ENCODE measurements at places on chromosomes 7 and 10.

GRCh38 chr7:148700661-148701064, 2.0 kb downstream of the CUL1 start:
- peak; percentile 92 for DNase-seq

- peak; percentile 91 for DNase-seq
Measured at GRCh38 chr7:65953001-65953720, 28.9 kb downstream of the GUSB start.

DNA sequence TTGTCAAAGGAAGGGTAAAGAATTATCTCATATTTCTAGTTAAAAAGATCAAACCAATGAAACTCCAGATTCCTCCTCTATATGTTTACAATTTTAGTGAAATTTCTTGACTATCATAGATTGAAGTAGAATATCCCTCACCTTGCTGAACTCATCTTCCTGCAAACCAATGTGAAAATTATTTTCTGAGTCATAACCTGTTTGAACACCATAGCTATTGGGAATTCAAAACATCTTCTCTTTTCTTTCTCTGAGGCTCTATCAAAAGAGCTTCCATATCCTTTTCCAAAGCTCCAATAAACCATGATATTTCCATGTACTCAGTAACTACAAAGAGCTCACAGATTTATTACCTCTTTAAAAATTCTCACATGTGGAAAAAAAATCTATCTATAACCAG, 134.3 kb downstream of the DOCK4 start:
- DNase-seq, result no peak

DNA sequence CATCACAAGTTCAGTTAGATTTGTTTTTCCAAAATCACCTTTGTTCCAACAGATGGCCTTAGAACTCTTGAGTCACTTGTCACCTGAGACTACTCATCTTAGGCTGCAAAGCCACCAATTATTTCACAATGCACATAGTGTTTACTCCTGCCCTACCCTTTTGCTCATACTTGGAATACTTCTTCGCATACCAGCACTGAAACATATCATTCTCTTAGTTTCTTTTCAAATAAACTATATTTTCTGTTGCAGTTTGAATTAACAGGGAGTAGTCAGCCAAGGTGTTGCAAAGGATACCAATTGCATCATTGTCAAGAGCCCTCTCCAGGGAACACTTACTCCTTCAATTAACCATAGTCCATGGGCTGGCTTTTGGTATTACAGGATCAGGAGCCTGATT, 71.0 kb downstream of the CASD1 start:
- no peak for DNase-seq

DNA sequence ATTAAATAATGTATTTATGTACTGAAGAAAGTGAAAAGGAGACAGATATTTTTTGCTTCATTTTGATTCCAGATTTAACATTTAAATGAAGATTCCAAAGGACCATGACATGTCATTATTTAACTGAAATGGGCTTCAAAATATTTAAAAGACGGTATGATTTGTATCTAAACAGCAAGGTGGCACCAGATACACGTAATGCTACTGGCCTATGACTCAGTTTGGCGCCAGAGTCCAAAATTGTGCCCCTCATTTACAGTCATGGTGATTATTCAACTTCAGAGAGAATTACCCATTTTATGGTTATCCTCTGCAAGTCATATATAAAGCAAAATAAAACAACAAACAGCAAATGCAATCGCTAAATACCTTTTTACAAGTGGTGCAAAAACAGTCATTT, 94.5 kb downstream of the ETV1 start:
- DNase-seq, result no peak

GRCh38 chr7:122902751-122903495, 16.7 kb upstream of the CADPS2 start:
- peak; percentile 12 for DNase-seq

DNA sequence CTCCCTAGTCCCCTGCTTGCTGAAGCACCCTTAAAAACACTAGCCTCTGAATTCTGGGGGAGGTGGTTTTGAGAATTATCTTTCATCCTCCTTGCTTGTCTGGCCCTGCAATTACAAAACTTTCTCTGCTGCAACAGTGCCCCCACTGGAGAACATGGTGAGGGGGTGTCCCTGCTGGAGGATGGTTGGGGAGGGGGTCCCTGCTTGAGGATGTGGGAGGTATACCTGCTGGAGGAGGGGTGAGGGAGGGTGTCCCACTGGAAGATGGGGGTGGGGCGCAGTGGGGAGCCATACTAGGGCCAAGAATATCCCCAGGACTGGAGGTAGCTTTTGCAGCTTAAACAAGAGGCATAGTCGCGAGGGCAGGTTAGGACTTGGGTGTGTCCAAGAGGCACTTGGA, 3.2 kb upstream of the POLM start:
- peak; percentile 39 for DNase-seq

- no peak for DNase-seq
Measured at GRCh38 chr10:75764974-75765788, 333.8 kb downstream of the LRMDA start.

GRCh38 chr7:139427788-139428187, 55.7 kb downstream of the KLRG2 start:
- no peak for DNase-seq

DNA sequence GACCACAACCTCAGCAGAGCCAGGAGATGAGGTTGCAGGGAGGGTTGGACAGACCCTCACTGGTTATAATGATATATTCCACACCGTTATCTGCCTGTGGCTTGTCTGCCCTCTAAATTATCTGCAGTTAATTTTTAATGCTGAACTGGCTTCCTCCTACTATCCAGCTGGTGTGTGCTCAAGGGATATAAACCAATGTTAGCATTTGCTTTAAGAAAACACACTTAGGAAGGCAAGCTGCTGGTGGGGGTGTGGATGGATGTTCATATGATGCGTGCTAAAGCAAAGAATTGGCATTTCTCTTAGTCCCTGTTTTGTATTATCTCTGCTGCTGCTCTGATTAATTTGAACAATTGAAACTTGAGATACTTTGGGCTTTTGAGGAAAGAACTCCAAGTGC, 132.2 kb upstream of the NPVF start:
- DNase-seq, result no peak

DNA sequence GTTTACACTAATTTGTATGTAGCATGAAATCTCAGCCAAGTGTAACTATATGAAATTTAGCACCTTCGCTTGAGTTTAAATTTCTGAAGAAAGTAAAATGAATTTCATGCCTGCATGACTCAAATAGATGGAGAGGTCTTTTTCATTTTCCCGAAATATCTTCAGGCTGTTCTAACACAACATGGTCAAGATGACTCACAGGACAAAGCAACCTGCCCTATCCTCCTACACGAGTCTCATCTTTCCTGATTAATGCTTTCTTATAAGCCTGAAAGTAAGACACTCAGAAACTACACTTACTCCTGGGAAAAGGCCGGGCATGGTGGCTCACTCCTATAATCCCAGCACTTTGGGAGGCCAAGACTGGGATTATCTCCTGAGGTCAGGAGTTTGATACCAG, 41.2 kb downstream of the CH25H start:
- DNase-seq, result no peak

GRCh38 chr10:122062831-122063674, 74.1 kb downstream of the TACC2 start:
- DNase-seq, result peak; percentile 56

DNA sequence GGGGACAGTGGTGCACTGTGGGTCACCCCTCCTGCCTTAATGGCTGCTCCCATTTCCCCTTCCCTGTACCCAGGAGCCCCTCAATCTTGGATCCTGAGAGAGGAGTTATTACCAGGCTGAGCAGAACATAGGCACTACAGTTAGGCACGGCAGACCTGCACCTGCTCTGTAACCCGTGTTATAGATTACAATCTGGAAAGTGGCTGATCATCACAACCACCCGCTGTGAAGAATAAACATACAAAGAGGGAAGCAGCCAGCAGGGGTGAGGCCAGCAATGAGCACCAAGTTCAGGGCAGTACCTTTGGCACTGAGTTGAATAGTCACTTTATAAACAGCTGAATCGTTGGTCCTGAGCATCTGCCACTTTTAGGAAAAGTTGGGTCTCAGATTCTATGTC, 1.7 kb downstream of the CDHR1 start:
- no peak for DNase-seq

DNA sequence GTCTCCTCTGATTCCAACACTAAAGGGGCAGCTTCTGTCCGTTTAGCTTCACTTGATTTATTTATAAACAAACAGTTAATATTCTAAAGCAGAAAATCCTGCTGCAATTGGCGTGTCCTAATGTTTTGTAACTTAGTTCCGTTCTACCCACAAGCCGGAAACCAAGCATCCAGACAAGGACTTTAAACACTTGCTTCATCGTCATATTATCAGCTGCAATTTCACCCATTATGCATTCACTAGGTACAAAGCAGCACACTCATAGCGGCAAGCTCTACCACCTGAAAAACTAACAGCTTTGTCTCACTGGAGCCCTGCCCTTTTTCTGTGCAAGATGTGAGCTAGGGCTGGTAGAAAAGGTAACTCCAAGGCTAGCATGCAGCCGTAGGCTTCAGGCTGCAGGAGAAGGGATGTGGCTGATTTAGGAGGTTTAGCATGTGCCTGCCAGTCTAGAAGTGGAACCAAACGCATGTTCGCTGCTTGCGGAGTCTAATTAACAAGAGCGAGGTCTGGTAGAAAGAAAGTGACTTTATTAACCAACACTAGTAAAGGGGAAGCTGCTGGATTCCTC, 43.7 kb upstream of the BPGM start:
- DNase-seq, result peak; percentile 32

GRCh38 chr10:109187677-109188076, 735.6 kb downstream of the XPNPEP1 start:
- no peak for DNase-seq

- DNase-seq, result peak; percentile 86
Measured at GRCh38 chr10:24556750-24557742, 166.6 kb downstream of the ARHGAP21 start.

DNA sequence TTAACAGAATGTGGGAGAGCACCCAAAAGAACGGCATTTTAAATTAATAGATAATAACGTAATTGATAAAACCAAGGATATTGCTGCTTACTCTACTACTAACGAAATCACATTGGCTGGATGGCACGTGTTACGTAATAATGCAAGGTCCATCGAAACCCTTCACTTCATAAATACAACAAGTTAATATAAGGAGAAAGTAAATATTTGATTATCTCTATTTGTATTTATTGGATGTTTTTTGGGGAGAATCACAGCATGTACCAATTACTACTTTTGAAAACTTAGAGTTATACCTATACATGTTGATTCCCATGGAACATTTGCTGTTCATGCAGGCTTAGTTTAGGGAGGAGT, 1.6 kb downstream of the PRKG1 start:
- no peak for DNase-seq

DNA sequence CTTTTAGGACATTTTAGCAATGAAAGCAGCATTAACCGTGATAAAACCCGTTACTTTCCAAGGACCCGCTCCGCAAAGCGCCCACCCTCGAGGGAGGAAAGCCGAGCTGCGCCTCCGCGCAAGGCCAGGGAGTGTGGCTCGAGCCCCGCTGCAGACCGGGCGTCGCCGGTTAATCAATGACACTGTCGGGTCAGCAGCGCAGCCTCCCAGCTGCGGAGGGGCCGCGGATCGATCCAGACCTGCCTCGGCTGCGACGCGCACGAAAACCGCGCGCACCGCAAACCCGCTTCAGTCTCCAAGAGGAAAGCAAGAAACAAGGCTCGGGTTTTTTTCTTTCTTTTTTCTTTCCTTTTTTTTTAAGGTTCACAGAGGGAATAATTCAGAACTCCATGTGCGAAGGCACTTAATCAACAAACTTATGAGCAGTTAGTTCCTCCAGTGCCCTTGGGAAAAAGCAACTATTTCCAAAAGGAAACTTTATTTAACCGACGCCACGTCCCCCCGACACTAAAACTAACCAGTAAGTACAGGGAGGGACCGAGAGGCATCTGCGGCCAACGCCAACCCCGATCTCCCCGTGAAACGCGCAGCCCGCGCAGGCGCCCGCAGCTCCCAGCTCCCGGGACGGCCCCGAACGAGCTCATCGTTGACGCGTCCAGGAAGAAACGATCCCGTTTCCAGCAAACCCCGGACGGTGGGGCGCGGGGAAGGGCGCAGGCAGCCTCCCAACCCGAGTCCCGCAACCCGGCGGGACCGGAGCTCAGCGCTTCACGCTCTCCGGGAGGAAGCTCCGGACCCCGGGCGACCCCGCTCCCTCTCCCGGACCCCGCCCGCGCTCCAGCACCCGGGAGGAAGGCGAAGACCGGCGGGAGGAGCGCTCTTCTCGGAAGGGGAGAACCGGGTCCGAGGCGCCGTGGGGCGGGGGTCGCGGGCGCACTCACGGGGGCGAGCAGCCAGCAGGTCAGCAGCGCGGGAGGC, 598 bp downstream of the VIPR2 start:
- DNase-seq, result peak; percentile 11

DNA sequence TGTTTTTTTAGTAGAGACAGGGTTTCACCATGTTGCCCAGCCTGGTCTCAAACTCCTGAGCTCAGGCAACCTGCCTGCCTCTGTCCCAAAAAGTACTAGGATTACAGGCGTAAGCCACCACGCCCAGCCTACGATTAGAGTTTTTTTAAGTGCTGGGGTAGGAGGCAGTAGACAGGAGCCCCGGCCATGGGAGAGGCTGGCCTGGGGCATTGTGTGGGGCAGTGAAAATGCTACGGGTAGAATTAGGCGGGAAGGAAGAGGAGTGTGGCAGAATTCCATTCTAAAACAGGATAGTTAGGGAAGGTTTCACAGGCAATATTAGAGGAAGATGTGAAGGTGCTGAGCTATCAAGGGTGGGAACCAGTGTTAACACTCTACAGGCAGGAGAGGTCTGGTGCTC, 31.3 kb upstream of the FXYD4 start:
- no peak for DNase-seq

DNA sequence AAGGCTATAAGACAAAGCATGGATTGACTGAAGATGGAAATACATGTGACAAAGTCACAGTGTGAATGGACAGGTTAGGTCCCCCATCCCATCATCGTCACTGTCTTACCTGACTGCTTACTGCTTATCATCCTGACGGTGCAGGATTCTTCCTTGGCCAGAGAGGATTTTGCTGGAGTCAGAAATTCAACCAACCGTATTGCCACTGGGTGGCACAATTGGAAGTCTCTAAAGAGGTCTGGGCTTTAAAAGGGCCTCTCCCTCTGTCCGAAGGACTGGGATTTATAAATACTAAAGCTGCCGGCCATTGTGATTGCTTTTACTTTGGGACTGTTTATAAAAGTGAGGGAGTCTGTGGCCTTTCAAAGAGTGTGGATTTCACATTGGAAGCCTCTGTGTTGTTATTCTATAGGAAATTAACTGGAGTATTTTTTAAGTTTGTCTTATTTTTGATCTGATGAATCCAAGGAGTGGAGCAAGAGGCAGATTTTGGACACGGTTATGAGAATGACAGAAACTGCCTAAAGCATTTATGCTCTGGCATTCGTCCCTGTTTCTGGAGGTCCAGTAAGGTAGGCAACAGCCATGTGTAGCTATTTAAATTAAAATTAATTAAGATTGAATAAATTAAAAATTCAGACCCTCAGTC, 113.3 kb upstream of the CREB5 start:
- peak; percentile 57 for DNase-seq

- peak; percentile 94 for DNase-seq
Measured at GRCh38 chr10:126638542-126638941, 32.0 kb downstream of the C10orf90 start.
